ENCODE measurements at places on chromosomes 3 and 15.

DNA sequence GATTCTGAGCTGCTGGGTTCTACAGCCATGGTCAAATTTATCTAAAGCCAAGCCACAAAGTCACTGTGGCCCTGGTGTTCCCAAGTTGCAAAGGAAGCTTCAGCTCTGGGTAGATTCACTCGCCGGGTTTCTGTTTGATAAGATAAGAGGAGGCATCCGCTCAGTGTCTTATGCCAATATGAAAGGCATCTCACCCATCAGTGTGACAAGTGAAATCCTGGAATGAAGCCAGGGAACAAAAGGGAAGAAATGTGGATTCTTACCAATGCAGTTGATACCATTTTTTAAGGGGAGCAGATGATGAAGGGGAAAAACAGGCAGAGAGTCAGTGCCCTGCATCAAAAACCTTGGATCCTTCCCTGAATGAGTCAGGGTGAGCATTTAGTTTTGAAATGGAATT is 2.8 kb upstream of the CPNE4 start:
- no peak for DNase-seq

DNA sequence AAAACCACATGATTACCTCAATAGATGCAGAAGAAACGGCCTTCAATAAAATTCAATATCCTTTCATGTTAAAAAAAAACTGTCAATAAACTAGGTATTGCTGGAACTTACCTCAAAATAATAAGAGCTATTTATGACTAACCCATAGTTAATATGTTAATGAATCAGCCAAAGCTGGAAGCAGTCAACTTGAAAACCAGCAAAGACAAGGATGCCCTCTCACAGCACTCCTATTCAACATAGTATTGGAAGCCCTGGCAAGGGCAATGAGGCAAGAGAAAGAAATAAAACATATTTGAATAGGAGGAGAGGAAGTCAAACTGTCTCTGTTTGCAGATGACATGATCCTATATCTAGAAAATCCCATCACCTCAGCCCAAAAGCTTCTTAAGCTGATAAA is 456.1 kb downstream of the OCA2 start:
- peak; percentile 64 for DNase-seq

DNA sequence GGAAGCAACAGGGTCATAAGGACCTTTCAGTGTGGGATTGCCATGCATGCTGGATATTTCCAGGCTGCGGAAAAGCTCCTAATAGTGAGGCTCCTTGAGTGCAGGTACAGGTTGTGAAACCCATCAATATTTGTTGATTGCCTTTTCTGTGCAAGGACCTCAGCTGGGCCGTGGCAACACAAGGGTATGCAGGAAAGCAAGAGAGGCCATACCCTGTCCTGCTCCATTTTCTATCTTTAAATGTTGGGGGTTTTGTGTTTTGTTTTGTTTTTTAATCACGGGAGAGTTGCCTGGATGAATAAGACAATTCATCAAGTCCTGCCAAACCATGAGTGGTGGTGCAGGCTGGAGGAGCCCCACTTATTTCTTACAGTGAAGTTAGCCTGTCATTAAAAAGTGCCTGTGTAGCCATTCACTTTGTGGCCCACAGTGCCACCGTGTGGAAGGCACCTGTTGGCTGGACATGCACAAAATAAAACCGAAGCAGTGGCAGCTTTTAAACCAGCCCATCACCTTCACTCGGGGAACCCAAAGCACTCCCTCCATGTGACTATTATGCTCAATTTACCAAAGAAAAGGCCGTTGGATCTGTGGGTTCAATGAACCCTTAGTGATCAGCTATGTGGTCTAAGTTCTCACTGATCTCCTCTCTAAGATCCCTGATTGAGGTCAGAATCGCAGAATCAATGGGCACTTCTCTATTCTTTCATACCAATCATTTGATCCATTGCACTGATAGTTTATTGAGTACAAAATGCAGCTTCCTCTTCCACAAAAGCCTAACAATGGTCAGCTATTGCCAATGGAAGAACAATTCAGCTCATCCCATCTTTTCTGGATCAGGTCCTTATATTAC is 42.2 kb downstream of the CLDN18 start:
- peak; percentile 52 for DNase-seq

DNA sequence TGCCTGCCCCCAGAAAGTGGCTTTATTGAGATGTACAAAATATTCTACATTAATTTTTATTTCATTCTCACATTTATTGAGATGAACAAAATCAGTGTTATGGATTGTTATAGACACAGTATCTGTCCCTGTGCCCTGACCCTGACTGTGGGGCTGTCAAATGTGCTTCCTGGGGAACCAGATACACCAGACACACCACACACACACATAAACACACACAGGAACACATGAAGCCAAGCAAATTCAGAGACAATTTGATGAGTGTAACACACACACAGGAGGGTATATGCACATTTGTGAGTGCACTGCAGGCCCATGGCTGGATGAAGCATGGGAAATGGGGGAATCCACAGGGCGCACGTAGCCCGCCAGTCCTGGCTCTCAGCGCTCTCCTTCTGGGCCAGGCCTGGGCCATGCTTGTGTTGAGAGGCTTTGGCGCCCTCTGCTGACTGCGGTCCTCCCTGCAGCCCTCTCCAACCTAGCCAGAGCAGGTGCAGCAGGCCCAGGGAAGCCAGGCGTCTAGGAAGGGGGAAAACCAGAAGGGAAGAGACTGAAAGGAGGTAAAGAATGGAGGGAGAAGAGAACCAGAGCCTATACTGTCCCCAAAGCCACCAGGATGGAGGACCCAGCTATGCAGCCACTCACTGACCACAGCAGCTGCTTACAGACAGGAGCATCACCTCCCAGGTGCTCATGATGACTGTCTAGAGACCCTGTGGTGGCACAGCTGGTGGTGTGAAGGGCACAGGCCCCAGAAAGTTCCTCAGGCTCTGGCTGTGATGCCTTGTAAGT is 18.0 kb upstream of the LOXL1 start:
- peak; percentile 74 for DNase-seq

- DNase-seq = peak; percentile 70
Measured at GRCh38 chr3:178304758-178305467, 231.3 kb upstream of the KCNMB2 start.

DNA sequence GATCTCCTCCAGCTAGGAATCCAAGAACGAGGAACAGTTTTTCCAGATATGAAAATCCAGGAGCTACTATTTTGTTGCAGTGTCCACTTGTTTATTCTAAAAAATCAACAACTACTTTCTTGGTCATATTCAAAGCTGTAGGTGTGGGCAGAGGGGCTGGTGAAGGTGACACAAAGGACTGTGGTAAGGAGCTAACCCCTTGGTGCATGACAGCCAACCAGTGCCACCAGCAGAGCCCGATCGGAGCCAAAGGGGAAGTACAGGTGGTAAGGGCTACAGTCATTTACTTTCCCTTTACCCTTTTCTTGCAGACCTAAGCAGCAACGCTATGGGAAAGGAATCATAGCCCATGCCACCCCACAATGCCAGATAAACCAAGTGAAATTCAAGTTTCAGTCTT is 30.7 kb downstream of the PLA1A start:
- no peak for DNase-seq

GRCh38 chr3:177928172-177928873 is 607.9 kb upstream of the KCNMB2 start:
- DNase-seq = peak; percentile 62

GRCh38 chr15:70726753-70727152 is 36.6 kb downstream of the UACA start:
- peak; percentile 57 for DNase-seq

- DNase-seq = peak; percentile 65
Measured at GRCh38 chr15:89112341-89112971, 24.2 kb downstream of the ABHD2 start.

DNA sequence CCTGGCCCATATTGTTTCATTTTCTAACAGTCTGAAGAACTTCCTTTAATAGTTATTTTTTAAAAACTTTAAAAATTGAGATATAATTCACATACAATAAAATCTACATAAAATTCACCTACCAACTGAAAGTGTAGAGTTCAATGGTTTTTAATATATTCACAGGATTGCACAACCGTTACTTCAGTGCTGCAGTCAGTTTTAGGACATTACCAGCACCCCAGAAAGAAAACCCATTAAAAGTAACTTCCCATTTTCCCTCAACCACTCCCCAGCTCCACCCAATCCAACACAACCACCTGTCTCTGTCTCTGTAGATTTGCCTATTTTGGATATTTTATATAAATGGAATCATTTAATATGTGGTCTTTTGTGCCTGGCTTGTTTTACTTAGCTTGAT is 29.6 kb downstream of the MGA start:
- DNase-seq = no peak

DNA sequence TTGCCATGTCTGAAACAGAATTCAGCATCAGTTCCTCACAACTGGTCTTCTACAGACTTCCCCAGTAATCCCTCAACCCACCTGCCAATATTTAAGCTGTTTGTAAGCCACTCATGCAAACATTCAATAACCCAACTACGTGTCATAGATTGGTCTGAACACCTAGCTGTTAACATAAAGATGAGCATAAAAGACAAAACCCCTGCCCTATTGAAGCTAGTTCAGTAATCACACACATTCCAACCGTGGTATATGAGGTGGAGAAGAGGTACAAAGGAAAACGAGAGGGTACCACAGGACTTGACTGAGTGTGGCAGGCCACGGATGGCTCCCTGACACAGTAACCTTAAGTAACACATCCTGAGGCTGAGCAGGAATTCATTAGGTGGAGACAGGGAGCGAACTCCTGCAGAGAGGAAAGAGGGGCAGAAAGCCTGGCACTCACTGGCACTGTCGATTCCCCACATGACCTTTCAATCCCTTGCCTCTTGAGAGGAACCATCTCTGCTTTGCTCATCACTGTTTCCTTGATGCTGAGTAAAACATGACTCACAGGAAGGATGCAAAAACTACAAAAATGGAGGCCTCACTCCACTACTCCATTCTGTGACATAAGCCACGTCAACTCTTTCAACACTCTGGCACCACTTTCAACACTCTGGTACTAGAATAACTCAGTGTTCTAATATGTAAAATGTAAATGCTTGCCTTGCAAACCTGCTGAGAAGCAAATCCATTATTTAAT is 31.3 kb downstream of the RPN1 start:
- peak; percentile 73 for DNase-seq

GRCh38 chr15:39826975-39827374 is 44.3 kb upstream of the FSIP1 start:
- no peak for DNase-seq

- DNase-seq = no peak
Measured at GRCh38 chr3:99418209-99418635, 220.2 kb upstream of the COL8A1 start.
